ENCODE measurements at places on chromosomes 16 and 17.

GRCh38 chr16:53282975-53283946 lies 151.0 kb upstream of the RBL2 start:
- DNase-seq, result peak; percentile 13

- no peak for DNase-seq
These were observed 15.1 kb downstream of the MAP3K14 start for GRCh38 chr17:45301674-45302073.

- no peak for DNase-seq
These were observed 7.3 kb upstream of the CD7 start for GRCh38 chr17:82324566-82325285.

GRCh38 chr17:56610321-56610720 lies 16.8 kb downstream of the NOG start:
- DNase-seq, result no peak

DNA sequence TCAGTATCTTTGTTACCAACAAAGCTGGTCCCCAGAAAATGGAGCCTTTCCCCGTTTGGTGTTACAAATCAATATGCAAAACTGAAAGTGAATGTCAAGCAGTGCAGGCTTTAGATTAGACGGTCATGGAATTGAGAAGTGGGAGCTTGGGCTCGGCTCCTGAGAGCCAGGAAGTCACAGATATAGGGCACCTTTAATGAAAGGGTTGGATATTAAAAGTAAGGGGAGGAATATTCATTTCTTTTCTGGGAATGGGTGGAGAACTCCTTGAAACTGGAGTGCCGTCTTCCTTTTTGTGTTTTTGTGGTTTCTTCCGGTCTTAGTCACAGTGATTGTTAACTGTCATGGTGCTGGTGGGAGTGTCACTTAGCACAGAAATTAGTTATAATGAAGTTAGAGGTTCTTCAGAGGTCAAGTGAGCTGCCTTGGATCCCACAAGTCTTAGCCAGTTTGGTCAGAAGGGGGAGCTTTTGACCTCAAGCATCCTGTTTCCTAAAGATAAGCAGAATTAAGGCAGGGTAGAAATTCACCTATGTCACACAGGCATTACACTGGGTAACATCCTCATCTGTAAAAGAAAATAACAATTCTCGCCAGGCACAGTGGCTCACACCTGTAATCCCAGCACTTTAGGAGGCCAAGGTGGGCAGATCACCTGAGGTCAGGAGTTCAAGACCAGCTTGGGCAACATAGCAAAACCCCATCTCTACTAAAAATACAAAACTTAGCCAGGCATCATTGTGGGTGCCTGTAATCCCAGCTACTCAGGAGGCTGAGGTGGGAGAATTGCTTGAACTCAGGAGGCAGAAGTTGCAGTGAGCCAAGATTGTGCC lies 9.6 kb upstream of the EIF1 start:
- DNase-seq, result no peak

DNA sequence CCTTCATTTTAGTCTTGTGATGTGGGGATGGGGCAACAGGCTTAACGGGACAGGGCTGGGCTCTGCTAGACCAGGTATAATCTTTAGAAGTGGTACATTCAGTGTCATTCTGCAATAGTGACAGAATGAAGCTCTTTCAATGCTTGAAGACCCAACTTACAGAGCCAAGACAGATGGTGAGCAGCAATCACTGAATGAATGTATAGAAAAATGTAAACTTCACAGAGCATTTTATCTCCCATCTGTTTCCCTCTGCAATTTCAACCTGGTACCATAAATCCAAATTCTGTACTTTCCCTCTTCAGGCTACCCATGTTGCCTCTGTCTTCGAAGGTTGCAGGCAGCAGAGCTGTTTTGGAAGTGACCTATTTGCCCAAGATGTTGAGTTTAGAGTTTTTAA lies 33.5 kb upstream of the GOT2 start:
- DNase-seq, result no peak

- DNase-seq, result no peak
These were observed 25.4 kb downstream of the UBE2G1 start for GRCh38 chr17:4340914-4341615.

DNA sequence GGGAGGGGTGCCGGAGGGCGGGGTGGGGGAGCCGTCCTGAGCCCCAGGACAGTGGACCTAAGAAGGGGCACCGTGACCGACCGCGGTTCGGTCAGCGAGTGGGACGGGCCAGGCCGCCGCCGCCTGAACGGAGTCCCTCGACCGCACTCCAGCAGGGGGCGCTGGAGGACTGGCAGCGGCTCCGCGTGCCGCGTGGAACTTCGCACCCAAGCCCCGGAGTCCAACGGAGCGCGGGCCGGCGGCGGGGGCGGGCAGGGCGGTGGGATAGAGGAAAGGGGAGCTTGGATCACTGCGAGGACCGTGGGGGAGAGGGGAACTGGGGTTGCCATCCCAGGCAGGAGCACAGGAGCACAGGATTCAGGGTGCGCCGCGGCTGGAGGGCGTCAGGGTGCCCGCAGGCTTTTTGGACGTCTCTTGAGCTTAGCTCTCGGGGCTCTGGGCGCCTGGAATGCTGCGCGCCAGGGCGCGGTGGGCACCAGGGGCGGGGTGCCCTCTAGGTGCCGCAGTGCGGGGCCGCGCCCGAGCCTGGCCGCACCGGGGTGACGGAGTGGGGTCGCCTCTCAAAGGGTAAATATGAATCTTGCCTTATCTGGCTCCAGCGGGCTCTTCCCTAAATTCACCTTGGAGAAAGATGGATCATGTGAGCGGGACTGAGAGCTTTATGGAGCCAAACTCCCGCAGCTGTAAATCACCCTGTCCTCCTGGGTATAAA lies 379 bp upstream of the OTOP2 start:
- DNase-seq, result no peak

DNA sequence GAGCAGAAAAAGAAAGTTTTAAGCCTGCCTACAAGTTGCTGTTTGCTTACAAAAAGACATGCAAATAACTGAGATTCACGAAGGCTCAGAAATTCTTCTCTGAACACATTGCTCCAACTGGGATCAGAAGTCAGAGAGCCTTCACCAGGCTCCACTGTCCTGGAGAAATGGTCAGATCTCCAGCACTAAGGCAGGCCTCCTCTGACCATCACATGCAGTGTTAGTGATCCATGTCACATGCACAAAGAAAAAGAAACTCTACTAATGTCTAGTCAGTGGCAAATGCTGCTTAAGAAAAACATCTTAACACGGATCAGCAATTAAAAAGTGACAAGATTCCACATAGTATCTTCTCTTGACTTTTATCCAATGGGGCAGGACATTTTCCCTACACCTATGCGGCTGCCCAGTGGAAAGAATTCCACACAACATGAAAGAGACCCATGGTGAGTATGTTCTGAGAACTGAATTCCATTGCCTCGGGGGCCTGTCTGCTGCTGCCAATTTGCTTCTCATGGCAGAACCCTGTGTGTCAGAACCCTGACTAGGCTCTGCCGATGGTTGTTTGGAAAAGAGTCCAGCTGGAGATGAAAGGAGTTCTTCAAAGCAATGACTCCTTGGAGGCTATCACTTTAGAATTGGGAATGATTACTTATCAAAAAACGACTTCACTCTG lies 96.6 kb downstream of the HIC1 start:
- DNase-seq, result no peak

GRCh38 chr17:19771971-19772630 lies 24.0 kb upstream of the ALDH3A1 start:
- no peak for DNase-seq

- DNase-seq, result no peak
These were observed at the start of gene NOTUM for GRCh38 chr17:81961087-81961511. NOTUM (minus strand) TSS chr17:81961187; CDS start chr17:81960909, 278 bp downstream.

DNA sequence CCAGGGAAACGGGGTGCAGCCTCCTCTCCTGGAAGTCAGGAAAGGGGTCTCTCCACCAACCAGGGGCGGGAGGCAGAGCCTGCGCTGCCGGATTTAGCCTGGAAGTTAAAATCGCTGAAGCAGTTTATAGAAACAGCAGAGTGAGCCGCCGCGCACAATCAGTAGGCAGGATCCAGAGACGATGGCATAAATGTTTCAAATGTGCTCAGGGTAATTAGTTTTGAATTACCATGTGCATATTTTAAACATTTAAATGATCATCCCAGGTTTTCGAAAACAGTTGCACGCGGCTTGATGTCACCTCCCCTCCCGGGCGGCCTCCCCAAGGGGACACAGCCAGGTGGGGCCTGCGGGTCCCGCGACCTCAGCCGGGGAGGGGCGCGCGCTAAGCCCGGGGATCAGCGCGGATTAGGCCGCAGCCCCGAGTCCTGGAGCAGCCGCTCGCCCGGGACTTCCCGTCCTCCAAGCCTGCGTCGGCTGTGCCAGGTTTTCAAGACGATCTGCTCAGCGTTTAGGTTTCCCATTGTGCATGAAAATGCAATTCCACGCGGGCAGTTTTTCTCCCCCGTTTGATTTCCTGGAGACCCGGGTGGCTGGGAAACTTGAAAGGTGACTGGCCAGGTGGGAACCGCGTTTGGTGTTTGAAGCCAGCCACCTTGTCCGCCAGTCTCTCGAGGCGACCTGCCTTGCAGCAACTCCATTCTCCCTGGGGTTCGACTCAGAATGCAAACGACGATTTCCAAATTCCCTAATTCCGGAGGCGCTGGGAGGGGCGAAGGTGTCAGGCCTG lies 78.3 kb downstream of the RPA1 start:
- DNase-seq, result no peak

GRCh38 chr16:51762081-51762996 lies 611.3 kb upstream of the SALL1 start:
- DNase-seq, result peak; percentile 25

DNA sequence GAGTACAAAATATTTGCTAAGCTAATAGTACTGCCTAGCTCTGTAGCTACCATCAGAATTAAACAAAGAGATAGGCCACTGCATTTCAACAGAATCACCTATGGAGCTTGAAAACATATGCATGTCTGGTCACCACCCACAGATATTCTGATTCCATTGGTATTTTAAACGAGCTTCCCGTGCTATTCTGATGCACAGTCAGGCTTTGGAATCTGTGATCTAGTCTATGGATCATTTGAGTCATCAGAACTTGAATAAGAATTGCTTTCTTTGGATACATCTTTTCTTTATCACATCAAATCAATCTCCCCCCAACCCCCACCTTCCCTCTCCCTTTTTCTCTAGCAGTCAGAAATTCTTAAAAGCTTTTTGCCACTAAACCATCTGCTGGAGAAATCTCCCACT lies 124.7 kb downstream of the NPIPB5 start:
- DNase-seq, result no peak

DNA sequence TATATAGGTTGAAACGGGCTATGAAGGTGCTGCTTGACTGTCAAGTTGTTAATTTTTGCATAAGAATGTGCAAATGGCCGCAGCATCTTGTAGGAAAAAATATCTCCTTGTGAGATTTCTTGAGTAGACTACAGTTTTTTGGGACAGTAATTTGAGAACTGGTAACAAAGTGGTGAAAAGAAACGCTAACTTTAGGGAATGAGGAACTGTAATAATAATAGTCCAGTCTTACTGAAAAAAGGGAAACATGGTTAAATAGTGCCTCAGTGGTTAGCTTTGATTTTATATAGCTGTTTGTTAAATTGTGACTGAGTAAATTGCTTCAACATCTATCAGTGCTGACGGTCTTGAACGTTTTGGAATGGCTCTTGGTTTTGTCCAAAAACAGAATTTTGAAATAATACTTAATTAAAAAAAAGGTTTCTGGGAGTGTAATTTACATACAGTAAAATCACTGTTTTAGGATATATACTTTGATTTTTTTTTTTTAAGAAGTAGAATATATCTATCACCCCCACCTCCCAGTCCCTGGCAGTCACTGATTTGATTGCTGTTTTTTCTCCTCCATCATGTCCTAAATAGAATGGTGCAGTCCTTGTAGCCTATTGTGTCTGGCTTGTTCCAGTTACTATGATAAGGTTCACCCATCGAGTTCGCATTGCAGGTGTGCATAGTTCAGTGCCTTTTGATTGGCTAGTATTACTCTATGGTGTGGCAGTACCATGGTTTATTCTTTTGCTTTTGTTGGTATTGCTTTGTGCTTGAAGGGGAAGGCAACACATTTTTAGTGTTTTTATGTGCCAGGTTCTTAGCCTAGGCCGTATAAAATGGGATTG lies 2.8 kb downstream of the HAPSTR1 start:
- DNase-seq, result no peak

GRCh38 chr17:73595479-73595878 lies 48.8 kb downstream of the SDK2 start:
- DNase-seq, result no peak

GRCh38 chr17:78383725-78384471 lies 5.4 kb downstream of the PGS1 start:
- DNase-seq, result no peak

DNA sequence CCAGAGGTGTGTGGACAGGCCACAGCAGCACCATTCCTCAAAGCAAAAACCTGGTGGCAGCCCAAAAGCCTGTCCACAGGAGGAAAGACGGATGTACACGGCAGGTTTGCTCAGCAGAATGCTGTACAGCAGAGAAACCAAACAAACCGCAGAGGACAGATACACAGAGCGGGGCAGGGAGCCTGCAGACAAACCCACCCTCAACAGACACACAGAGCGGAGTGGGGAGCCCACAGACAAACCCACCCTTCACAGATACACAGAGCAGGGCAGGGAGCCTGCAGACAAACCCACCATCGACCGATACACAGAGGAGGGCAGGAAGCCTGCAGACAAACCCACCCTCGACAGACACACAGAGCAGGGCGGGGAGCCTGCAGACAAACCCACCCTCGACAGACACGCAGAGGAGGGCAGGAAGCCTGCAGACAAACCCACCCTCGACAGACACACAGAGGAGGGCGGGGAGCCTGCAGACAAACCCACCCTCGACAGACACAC lies 53.0 kb upstream of the METRNL start:
- DNase-seq, result no peak

GRCh38 chr17:55405600-55405999 lies 16.0 kb downstream of the MMD start:
- DNase-seq, result no peak

DNA sequence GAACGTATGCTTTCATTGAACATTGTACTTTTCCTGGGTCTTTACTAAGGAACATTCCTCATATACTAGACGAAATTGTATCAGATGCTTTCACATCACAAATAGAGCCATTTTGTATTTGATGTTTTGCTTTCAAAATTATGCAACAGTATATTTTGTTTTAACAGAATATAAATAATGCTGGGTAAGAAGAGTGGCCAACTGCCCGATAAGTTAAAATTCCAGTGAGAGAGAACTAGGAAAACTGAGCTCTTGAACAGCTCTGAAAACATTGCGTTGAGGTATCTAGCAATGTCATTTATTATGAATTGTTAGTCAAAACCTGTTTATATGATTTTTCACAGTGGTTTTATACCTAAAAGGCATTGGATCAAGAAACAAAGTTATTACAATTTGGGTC lies 50.8 kb downstream of the USP10 start:
- no peak for DNase-seq

DNA sequence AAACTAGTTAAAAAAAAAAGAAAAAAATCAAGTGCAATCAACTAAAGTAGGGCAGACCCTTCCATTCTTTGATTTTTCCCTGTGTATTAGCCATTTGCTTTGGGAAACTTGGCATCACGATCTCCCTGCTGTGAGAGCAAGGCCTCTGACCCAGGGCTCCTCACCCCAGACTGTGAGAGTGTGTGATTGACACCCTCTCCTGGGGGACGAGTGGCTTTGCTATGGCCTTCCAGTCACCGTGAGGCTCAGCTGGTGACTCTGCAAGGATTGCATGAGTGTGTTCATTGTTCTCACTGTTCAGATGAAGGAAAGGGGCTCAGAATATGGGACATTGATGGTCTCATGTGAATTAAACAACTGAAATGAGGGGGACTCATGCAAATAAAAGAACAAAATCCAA lies 69.0 kb upstream of the BCAR1 start:
- no peak for DNase-seq

Measured in Panc1 (cell line).